Right forelimb (tissue), 1 donor: ENCODE measurements at places on chromosomes 13 and 19.

DNA sequence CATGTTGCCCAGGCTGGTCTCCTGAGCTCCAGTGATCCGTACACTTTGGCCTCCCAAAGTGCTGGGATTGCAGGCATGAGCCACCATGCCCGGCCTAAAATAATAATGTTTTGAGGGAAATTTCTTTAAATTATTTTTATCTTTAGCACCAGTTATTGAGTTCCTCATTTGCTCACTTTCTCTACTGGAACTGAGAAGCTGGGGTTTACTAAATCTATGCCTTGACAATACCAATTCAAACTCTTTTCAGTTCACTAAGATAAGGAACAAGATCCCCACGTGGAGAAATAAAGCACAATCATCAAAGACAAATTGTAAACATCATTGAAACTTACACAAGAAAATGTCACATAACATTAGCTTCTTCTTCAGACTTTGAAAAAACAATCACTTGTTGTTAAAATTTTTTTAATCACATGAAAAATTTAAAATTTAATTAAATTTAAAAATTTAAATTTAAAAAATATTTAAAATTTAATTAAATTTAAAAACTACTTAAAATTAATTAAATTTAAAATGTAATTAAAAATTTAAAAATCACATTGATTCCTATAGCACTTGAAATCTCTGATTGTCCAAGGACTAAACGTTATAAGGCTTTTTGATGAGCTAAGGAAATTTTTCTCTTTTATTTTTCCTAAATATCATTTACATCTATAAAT lies 25.2 kb upstream of the XPO4 start:
- DNase-seq = no peak

GRCh38 chr19:18450021-18450930 lies 12.3 kb upstream of the ISYNA1 start:
- no peak for DNase-seq

GRCh38 chr13:47549219-47549752 lies 451.8 kb downstream of the SUCLA2 start:
- no peak for DNase-seq

DNA sequence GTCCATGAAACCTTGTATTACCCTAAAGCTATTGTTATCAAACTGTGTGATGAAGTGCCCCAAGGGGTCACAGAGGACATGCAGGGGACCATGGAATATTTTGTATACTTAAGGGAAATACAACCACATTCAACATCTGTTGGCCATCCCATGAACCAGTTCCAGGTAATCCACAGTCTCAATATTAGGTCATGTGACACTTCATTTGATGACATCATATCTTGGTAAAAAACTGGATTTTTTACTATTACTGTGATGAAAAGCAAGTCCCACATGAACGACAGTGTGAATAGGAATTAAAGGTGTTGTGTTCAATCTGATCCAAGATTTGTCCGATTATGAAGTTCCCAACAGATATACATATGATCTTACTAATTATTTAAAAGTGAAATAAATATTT lies 355.2 kb downstream of the IRS2 start:
- no peak for DNase-seq

DNA sequence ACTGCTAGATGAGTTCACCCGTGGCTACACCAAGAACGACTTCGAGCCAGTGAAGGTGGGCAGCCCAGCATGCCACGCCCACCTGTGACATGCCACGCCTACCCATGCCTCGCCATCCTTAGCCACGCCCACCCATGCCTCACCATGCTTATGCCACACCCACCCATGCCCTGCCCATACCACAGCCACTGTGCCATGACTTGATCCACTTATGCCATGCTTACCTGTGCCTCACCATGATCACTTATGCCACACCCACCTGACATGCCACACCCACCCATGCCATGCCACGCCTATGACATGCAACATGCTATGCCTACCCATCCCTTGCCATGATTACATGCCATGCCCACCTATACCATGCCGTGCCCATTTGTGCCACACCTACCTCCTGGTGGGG lies 12.9 kb upstream of the USE1 start:
- no peak for DNase-seq

DNA sequence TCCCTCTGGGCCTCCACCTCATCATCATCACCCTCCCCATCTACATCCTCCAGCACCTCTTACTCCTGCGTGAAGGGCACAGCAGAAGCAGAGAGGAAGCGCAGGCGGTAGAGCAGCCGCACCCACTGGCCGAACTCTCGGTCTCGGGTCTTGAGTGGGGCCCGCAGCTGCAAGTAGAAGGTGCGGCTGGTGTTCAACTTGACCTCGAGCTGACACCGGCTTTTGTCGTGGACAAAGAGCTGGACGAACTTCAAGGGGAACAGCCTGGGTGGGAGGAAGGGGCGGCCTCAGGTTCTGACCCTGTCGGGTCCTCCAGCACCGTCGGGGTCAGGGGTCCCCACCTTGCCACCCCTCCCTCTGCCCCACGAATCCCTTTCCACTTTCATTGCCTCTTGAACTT lies 8.7 kb upstream of the EMC10 start:
- DNase-seq = no peak

- no peak for DNase-seq
Observed at GRCh38 chr19:7922836-7923195, 2.7 kb downstream of the SNAPC2 start.

DNA sequence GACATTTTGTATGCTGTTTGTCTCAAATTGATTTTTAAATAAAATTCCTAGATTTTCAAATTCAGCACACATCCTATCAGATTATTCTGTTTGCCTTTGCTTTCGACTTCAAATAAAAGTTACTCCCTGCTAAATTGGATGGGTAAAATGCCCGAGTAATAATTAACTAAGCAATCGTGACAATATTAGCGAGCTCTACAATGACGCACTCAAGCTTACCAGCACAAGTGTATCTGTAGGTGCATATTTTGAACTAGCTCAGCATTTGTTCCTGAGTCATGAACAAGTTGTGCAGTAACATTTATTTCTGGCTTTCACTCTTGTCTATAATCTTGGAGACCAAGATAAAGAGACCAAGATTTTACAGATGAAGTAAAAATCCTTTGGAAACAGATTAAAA lies 113.4 kb downstream of the UBL3 start:
- no peak for DNase-seq

- DNase-seq = no peak
Observed at GRCh38 chr19:12638611-12639182, 27.8 kb downstream of the MAN2B1 start.

DNA sequence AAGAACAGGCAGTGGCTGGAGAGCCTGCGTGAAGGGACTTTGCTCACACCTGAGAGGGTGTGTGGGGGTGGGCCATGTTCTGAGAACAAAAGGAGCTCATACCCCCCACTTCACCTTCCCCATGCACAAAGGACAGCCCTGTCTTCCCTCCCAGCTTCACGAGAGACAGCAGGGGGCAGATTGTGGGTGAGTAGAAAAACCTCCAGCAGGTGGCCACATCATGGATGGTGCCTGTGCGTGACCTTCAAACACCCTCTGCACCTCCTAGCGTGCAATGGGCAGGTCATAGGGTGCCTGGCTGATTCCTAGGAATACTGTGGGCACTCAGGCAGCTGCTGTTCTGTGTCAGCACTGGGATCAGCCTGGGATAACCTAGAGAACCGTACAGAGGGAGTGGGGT lies 36.3 kb upstream of the PSG9 start:
- no peak for DNase-seq

DNA sequence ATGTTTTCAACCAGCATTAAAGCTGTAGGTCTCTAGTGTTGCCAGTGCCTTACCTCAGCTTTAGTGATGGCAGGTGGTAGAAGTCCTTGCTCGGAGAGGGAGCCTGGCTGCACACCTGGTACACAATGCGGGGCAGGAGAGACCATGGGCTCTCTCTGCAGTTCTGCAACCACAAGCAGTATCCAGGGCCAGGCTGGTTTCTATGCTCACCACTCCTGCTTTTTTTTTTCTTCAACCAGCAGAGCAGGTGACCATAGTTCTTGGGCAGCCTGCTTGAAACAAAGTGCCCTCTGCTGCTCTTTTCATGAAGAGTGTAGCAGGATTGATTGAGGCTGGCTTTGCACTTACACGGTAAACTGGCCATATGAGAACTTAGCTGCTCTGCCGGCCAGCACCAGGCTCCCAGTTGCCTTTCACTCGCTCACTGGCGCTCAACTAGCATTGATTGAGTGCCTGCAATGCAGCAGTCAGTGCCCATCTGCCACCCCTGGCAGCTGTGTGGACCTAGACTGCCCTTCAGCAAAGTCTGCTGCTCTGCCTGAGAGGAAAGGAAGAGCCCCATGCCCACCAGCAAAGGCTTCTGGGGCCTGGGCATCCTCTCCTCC lies 4.4 kb upstream of the CHAMP1 start:
- no peak for DNase-seq

- no peak for DNase-seq
Observed at GRCh38 chr13:25525884-25526283, 154.1 kb downstream of the ATP8A2 start.

DNA sequence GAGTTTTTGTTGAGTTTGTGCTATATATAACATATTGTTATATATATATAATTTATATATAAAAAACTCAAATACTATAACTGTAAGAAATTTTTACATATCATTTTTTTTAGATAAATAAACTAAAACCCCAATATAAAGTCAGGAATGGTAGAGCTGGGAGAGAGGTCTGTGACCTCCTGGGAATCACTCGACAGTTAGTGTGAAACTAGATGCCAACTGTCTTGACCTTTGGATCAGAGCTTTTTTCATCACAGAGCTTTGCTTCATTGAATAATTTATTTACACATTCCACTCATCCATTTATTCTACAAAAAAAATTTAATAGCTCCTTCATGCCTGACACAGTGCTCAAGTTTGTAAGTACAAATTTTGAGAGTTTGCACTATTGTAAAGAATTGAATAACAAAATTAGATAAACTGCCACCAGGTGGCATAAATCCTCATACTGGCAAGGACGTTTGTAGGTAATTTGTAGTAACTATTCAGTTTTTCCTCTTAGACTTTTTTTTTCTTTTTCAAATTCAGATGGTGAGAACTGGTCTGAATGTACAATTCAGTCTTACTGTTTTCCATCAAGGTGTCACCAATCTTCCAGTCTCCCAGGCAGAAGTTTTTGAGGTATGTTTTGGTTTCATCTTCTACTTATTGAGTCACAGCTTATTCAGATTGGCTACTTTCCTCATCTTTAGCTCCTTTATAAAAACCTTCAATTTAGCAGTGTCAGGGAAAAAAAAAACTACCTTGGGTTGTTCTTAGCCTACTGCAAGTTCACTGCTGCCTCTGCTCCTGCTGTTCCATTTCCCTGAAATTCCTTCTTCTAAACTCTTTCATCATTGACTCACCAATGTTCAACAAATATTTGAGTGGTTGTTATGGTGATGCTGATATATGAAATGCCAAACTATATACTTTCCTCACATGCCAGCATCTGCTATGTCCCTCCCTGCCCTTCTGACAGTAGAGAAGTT lies 28.7 kb downstream of the LACC1 start:
- no peak for DNase-seq

GRCh38 chr13:99376924-99377323 lies 69.7 kb upstream of the GPR183 start:
- no peak for DNase-seq

DNA sequence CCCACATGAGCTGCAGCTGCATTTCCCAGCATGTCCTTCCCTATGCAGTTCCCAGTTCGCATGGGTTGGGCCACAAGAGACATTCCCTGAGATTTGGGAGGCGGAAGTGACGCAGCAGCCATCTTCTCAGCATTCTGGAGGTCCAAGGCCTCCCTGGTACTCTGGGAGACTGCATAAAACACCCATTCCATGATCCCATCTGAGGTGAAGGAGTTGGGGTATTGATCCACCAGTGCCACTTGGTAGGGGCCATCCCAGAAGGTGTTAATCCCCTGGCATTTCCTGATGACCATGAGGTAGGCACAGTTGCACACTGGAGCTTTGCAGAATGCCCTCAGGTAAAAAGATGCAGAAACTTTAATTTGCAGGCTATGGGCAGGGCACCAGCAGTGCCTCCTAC lies 25.4 kb downstream of the POP4 start:
- no peak for DNase-seq

DNA sequence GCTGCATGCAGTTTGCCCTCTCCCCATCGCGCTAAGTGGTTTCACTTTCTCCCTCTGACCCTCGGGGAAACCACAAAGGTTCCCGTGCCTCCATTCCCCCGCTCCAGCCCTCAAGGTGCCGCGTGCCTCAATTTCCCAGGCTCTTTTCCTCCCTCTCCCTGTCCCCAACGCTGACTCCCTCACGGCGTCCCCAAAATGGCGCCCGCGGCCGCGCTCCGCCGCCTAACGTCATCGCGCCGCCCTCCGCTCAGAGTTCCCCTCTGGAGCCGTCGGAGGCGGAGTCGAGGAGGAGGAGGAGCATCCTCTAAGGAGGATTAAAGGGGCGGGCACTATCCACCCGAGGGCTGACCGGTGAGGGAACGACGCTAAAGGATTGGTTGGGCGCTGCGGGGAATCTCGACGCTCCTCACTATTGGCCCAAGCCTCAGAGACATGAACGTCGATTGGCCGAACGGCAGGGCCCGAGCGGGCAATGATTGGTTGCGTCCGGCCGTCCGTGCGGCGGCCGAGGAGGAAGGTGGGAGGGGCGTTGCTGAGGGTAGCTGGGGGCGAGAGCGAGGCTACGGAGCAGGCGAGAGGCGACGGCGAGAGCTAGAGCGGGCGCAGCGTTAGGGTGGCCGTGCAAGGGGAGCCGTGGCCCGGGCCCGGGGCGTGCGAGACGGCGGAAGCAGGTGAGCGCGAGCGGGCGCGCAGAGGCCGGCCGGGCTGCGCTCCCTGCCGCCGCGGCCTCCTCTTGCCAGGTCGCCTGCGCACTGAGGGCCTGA lies at the start of gene ZNF574:
Gene ZNF574, plus strand, starts transcription at position 551 of the 764 bp plus-strand sequence. CDS start 2,441 bp downstream, outside the sequence.
- DNase-seq = peak; percentile 98

DNA sequence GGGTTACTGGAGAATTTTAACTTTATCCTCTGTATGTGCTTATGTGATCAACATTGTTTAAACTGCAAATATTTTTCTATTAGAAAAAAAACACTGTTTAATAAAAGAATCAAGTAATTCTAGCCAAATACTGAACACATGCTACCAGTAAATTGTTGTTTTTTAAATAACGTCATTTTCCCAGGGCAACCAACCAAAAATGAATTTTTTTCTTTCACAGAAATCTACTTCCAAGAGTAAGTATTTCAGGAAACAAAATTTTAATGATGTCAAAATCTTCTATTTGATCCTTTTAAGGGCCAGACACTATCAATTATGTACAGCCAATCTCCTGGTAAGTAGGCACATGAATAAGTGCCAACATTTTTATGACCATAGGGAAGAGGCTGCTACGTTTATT lies 57.1 kb downstream of the TUBGCP3 start:
- no peak for DNase-seq

GRCh38 chr13:99263126-99263785 lies 5.1 kb upstream of the GPR18 start:
- DNase-seq = no peak

- DNase-seq = no peak
Observed at GRCh38 chr19:41405776-41406175, 8.2 kb downstream of the BCKDHA start.

- no peak for DNase-seq
Observed at GRCh38 chr13:77437267-77437666, 98.2 kb upstream of the SCEL start.

- DNase-seq = no peak
Observed at GRCh38 chr13:78029901-78030300, 111.3 kb upstream of the EDNRB start.

- no peak for DNase-seq
Observed at GRCh38 chr19:49918089-49918488, 10.9 kb upstream of the ATF5 start.
